ENCODE measurements at places on chromosomes 7 and 10.

DNA sequence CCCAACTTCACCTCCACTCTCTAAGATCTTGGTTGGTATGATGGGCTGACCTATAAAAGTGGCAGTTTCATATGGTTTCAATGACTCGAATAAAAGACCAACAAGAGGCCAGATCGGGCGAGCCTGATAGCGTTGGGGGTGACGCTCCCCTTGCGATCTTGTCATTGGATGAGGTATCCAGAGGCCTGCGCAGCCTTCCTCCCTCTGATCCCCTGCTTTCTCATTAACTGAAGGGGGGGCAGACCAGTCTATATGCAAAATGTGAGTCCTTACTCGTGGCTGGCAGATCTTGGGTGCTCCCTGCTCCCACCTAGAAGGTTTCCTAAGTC, 937 bp upstream of the COBL start:
- no peak for DNase-seq

- no peak for DNase-seq
Observed at GRCh38 chr10:75208181-75208580, 2.4 kb upstream of the VDAC2 start.

GRCh38 chr7:97973206-97973658, 16.8 kb downstream of the OCM2 start:
- DNase-seq, result no peak

GRCh38 chr10:124318076-124318475, 100.6 kb downstream of the OAT start:
- no peak for DNase-seq

GRCh38 chr7:111027396-111027795, 63.5 kb upstream of the LRRN3 start:
- DNase-seq, result no peak

GRCh38 chr7:42359946-42360345, 122.9 kb upstream of the GLI3 start:
- no peak for DNase-seq

Measured in activated T-helper 1 cell treated with anti-CD3 and anti-CD28 coated beads, Interleukin-2, amount 50 U/mL, for 16 hours (primary cell).